Thoracic aorta (tissue), 2 donors: ENCODE measurements at places on chromosomes 2 and 18. TPM values are rescaled to one million over a fixed set of nuclear protein-coding genes. Genes with fewer than 3 reads are reported as not detected.

FBXO48 gene
- total RNA-seq: 0.56 TPM

DHRS9 gene
- total RNA-seq: 4.8 TPM

ALPG gene
- not detected for total RNA-seq

CNOT9 gene
- total RNA-seq: 33.7 TPM

MAPK4 gene
- 4.0 TPM for total RNA-seq

TMEM163 gene
- 0.14 TPM for total RNA-seq

LBX2 gene
- 0.54 TPM for total RNA-seq

FAHD2A gene
- total RNA-seq: 11.7 TPM

TMEM200C gene
- not detected for total RNA-seq
